NCI-H446 treated with DMSO at 0.1 percent for 48 hours (cell line): ENCODE measurements at places on chromosomes 13 and 19.

DNA sequence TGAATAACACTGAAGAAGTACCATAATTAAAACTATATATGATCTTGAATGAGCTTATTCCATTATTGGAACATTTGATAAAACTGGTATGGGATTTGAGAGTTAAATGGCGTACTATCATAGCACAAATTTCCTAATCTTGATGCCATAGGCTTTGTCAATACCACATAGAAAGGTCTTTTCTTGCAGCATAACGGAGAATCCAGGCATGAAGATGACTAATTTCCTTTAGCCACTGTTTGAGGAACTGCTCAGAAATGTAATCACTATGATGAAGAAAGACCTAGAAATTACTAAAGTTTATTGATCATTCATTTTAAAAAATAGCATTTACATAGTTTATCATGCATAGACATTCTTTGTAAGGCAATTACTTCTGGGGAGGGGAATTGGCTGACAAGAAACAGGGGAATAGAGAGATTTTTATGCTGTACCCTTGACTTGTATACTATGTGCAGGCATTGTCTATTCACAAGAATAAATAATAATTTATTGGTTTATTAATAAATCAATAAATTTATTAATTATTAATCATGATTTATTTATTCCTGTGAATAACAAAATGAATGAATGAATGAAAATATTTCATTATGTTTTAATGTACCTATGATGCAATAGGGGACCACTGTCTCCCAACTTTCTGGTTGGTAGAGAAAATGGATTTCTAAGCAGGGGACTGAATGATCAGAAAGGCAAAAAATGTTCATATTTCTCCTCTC is 2676.6 kb downstream of the PCDH9 start:
- DNase-seq, result no peak

DNA sequence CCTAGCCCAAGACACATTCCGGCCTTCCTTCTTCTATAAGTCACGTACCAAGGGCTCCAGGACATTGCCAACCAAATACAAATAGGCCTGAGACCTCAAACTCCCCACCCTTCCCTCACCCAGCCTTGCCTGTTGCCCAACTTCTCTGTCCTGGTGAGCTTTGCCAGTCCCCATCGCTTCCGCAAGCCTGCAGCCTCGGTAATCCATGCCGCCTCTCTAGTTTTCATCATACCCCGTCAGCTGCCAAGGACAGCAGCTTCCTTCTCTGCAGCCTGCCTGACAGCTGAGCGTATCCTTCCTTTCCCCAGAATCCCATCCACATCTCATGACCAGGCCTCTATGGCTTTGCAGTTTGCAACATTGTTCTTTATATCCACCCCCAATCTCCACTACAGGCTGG is 36.6 kb upstream of the POMP start:
- DNase-seq, result no peak

DNA sequence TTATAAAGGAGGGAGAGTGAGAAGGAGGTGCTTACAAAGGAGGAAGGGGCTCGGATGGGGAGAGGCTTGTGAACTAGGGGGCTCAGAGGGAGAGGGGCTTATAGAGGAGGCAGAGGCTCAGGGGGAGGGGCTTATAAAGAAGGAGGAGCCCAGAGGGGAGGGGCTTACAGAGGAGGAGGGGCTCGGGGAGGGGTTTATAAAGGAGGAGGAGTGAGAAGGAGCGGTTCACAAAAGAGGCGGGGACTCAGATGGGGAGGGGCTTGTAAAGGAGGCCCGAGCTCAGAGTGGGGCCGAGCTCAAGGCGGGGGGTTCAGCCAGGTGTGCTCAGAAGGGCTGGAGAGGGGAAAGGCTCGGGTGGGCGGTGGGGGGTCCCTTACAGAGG is 500 bp downstream of the SMIM24 start:
- no peak for DNase-seq

DNA sequence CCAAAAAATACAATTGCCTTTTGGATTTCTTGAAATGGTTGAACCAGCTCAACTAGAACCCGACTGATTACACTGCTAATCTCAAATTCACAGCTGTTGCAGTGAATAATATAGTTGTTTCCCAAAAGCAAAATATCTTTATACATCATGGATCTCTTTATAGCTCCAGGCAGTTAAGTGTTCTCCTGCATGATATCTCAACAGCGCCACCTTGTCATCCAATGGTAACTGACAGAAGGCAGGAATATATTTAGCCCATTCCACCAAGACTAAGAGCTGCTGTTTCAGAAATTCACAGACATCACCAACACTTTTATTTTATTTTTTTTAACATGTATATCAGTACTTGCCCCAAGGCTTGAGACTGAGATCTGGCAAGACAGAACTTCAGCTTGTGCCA is 1141.0 kb upstream of the PRR20A start:
- DNase-seq, result no peak

DNA sequence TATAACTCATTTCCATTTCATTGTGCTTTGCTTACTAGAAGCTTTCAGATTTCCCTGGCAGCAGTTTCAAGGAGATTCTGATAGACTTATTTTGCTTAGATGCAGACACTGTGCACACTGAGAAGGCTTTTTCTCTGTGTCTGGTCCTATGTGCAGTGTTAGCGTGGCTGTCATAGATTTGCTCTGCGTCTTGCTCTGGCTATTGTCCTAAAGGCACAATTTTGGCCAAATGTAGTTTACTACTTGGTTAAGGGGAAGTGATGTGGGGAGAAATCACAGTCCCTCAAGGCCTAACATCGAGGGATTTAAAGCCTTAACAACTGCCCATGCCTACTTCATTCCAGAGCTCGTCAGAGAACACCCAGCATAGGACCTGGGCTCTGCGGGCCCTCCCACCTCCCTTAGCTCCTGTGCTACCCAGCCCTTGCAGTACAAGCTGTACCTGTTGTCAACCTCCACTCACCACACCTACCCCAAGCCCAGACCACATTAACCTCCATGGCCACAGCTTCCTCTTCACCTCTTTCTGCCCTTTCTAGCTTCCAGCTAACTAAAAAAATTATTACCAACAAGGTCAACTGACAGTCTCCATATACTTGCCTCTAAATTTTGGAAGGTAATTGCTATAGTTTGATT is 38.9 kb upstream of the KATNAL1 start:
- no peak for DNase-seq

DNA sequence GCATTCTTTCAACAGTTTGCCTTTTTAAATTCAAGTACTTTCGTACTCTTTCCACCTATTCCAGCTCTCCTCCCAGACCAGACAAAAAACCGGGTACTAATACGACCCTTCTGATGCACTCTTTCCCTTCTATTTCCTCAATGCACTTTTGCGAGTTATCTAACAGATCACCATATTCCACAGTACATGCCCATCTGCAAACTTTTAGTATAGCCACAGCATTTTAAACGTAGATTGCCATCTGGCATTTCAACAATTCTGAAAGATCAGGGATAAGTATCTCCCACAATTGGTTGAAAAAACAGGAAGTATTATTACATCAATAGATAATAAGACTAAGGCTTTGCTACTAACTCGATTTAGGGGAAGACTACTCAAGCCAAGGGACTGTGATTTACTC is 31.5 kb downstream of the RBM26 start:
- no peak for DNase-seq

DNA sequence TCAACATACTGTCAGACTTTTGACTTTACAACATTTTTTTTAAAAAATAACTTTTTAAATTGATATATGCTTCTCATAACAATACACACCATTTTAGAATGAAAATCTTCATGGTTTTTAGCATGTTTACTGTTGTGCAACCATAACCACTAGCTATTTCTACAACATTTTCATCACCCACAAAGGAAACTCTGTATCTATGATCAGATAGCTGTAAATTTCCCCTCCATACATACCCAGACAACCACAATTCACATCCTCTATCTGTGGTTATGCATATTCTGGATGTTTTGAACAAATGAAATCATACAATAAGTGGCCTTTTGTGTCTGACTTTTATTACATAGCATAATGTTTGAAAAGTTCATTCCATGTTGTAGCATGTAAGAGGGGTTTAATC is 1666.0 kb downstream of the EFNB2 start:
- DNase-seq, result no peak

GRCh38 chr13:20559659-20560356 is 7.1 kb upstream of the IFT88 start:
- no peak for DNase-seq

DNA sequence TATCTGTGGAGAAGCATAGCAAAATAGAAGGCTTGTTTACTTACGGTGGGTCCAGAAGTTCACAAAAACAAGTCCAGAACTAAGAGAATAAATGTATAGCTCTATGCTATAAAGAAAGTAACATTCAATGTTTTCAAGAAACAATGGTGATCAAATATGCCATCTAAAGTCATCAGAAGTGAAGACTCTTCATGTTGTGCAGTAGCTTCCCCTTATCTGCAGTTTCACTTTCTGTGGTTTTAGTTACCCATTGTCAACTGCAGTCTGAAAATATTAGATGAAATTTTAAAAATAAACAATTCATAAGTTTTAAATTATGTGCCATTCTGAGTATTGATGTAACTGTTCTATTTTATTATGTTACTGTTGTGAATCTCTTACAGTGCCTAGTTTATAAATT is 72.5 kb downstream of the EDNRB start:
- DNase-seq, result no peak

DNA sequence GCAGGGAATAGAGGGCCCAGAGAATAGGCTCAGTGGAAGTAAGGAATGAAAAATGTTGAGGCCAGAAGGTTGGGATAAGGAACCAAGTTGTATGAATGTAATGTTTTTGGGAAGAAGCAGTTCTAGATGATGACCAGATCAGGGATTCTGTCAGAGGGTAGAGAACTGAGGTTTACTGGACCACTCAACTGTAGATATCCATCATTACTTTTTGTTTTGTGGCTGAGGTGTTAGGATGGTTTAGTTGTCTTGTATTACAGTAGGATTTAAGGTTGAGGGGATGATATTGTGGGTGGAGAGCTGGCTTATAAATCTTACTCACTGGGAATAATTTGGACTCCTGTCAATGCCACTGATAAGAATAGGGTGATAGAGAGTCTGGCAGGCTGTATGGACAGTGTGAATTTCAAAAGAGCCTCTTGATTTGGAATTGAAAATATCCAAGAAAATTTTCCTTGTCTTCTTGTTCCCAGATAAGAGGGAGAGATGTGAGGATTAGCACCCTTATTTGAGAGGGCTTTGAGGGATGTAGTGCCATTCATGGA is 22.6 kb downstream of the NDFIP2 start:
- DNase-seq, result no peak

GRCh38 chr19:4338441-4339355 is at the start of gene STAP2:
Gene STAP2 (minus strand): TSS chr19:4338827. CDS start chr19:4338753, 74 bp downstream.
- no peak for DNase-seq

- DNase-seq, result no peak
These were observed 324.4 kb downstream of the LMO7 start for GRCh38 chr13:75960538-75960994.

DNA sequence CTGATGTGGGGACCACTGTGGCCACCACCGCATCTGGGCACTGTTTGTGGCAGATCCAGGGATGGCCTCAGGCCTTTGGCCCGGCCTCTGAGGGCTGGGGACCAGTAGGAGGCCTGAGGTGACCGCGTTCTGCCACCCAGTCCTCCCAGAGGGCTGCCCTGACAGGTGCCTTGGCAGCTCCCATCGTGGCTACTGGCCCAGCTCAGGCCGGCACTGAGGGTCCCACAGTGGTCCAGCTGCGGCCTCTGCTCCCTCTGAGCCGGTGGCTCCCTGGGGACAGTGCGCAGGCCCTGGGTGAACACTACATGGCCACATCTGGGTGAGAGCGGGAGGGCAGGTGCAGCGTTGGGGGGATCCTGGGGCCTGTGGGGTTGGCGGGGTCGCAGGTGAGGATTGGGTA is 61.9 kb downstream of the KDM4B start:
- DNase-seq, result no peak

- no peak for DNase-seq
These were observed 198.8 kb downstream of the NBEA start for GRCh38 chr13:35140831-35141230.

- no peak for DNase-seq
These were observed 299.0 kb downstream of the KLF12 start for GRCh38 chr13:73835138-73835721.

- DNase-seq, result no peak
These were observed 1.1 kb downstream of the IRS2 start for GRCh38 chr13:109785141-109785891.

- no peak for DNase-seq
These were observed 967.8 kb downstream of the PCDH9 start for GRCh38 chr13:66262330-66262729.

GRCh38 chr13:105452895-105453294 is 1082.6 kb downstream of the EFNB2 start:
- DNase-seq, result no peak

DNA sequence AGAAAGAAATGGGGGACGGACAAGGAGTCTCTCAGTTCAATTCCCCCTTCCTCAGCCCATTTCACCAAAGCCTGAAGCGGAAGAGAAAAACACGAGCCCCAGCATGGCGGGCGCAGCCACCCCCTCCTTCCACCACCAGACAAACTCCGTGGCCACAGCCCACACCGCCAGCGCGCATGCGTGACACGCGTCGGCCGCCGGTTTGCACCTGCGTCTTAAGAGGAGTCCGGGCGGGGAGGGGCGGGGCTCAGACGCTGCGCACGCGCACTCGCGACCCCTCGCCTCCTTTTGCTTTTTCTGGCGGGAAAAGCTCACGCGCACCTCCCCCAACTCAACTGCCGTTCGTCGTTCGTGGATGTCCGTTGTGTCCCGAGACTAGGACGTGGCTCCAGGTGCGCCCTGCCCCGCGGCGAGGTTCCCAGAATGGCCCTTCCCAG is at the start of gene KASH5:
TSS of gene KASH5 (plus strand) at position 314 of the 437 bp plus-strand sequence. CDS start 2,635 bp downstream, outside the sequence.
- DNase-seq, result no peak

GRCh38 chr19:52742516-52742915 is 7.7 kb upstream of the ZNF611 start:
- DNase-seq, result no peak

DNA sequence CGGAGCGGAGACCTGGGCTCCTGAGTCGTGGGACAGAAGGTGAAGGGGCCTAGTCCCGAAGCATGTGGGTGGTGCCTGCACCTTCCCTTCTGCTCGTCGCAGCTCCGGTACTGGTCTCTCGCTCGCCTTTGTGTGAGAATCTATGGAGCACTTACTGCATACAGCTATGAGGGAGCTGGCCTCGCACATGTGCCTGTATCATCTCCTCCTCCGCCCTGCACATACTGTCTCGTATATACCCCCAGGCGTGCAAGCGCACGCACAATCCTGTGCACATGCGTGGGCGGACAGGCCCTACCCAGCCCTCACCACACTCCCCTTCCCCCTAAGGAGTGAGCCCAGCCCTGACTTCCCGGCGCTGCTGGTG is 8.7 kb downstream of the PIK3R2 start:
- no peak for DNase-seq

GRCh38 chr13:27483421-27483820 is 33.1 kb upstream of the MTIF3 start:
- DNase-seq, result no peak

GRCh38 chr19:18294467-18294864 is 13.0 kb upstream of the JUND start:
- no peak for DNase-seq
